ENCODE measurements at places on chromosomes 3 and 15. TPM values are rescaled to one million over a fixed set of nuclear protein-coding genes. Genes with fewer than 3 reads are reported as not detected.

Gene TRPC1
- 8.3 TPM for total RNA-seq

Gene ARPP19
- 115 TPM for total RNA-seq

Gene SLC15A2
- 0.29 TPM for total RNA-seq

Gene ERICH6
- not detected for total RNA-seq

Gene TTLL13
- 0.14 TPM for total RNA-seq

Gene IQCF5
- not detected for total RNA-seq

Gene TIGIT
- not detected for total RNA-seq

Gene PRSS50
- not detected for total RNA-seq

Gene C3orf20
- not detected for total RNA-seq

Gene ZNF80
- not detected for total RNA-seq

Gene ACVR2B
- 1.6 TPM for total RNA-seq

All from A549 treated with ZK216348 at 1 μM for 4 hours (cell line).